ENCODE measurements at places on chromosomes 11 and 22. TPM values are rescaled to one million over a fixed set of nuclear protein-coding genes. Genes with fewer than 3 reads are reported as not detected.

Gene KCNQ1
- 2.0 TPM for total RNA-seq

- H3K27ac ChIP-seq, result no peak overlapping the region
- H3K4me1 ChIP-seq, result no peaks in the 10 kb centered on the region
- no peaks in the 10 kb centered on the region for H3K27me3 ChIP-seq
These were observed 5.2 kb downstream of the SLC25A17 start for GRCh38 chr22:40813912-40814315.

GRCh38 chr11:8375460-8375859 lies 111.8 kb upstream of the LMO1 start:
- no peak for DNase-seq
- H3K4me3 ChIP-seq, result no peak overlapping the region
- H3K27ac ChIP-seq, result no peak overlapping the region
- no peaks in the 10 kb centered on the region for H3K4me1 ChIP-seq
- H3K36me3 ChIP-seq, result no peaks in the 10 kb centered on the region

- DNase-seq, result no peak
- H3K27me3 ChIP-seq, result no peaks in the 10 kb centered on the region
- H3K27ac ChIP-seq, result no peak overlapping the region
- H3K36me3 ChIP-seq, result no peaks in the 10 kb centered on the region
- peaks cover 16% of the 10 kb centered on the region for H3K4me1 ChIP-seq
These were observed 5.4 kb upstream of the FTH1 start for GRCh38 chr11:61972672-61973475.

DNA sequence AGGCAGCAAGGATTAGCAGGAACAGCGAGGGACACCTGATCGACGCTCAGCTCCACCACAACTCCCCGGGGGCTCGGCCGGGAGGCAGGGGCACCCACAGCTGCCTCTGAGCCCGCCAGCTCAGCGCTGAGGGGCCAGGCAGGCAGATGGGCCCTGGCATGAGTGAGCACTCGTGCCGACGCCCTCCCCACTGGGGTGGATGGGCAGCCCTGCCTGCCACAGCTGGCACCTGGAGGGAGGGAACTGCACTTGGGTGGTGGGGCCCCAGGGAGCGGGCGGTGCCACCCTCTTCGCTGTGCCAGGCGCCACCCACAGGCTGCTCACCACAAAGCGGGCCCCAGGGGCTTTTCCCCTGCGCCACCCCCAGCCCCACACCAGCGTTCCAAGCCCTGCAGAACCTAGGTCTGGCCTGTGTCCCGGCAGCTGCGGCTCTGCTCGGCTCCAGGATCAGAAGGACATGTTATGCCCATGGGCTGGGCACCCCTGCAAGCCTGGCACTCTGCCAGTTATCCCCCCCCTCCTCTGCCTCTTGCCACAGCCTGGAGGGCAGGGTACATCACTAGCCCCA lies 28.8 kb downstream of the WNT7B start:
- no peak overlapping the region for H3K4me3 ChIP-seq
- H3K4me1 ChIP-seq, result peaks cover 5% of the 10 kb centered on the region
- no peak for DNase-seq
- no peaks in the 10 kb centered on the region for H3K27me3 ChIP-seq
- H3K27ac ChIP-seq, result no peak overlapping the region

- H3K27ac ChIP-seq, result no peak overlapping the region
- no peaks in the 10 kb centered on the region for H3K27me3 ChIP-seq
- no peak overlapping the region for H3K4me3 ChIP-seq
- peak; percentile 63 for DNase-seq
- no peaks in the 10 kb centered on the region for H3K4me1 ChIP-seq
These were observed 88.5 kb downstream of the MYEOV start for GRCh38 chr11:69382131-69383128.

Gene LRRC32
- total RNA-seq, result 0.44 TPM

DNA sequence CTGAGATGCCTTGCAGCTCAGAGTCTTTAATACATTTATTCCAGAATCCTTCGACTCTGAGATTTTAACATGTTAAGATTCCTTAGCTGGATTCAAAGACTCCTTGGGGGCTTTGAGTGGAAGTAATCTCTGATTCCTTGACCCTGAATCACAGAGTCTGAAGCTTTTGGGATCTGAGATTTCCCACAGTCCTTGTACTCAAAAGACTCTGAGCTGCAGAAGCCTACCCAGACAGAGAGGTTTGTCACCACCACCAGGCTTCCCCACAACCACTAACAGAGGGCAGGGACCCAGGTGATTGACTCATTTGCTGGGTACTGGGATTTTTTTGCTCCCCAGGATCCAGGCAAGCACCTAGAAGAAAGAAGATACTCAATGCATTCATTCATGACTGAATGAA lies 1.4 kb upstream of the SERPINH1 start:
- H3K27me3 ChIP-seq, result no peaks in the 10 kb centered on the region
- H3K4me1 ChIP-seq, result peaks cover 38% of the 10 kb centered on the region
- no peak for DNase-seq
- H3K36me3 ChIP-seq, result peaks cover 5% of the 10 kb centered on the region
- H3K4me3 ChIP-seq, result no peak overlapping the region

Data from H1 (cell line).